Activated CD8-positive, alpha-beta memory T cell treated with anti-CD3 and anti-CD28 coated beads, Interleukin-2, amount 10 ng/mL, durations not matched to agents 7 days and 5 days (primary cell): ENCODE measurements at places on chromosomes 6 and 20. TPM values are rescaled to one million over a fixed set of nuclear protein-coding genes. Genes with fewer than 3 reads are reported as not detected.

Gene BMP2
- total RNA-seq: not detected

Gene SLC17A2
- not detected for total RNA-seq

Gene PIGU
- total RNA-seq: 20.5 TPM

Gene LPA
- total RNA-seq: not detected

Gene TAAR9
- not detected for total RNA-seq

Gene CYP39A1
- not detected for total RNA-seq

Gene FOXF2
- not detected for total RNA-seq

Gene PACRG
- total RNA-seq: not detected

Gene C20orf96
- 7.5 TPM for total RNA-seq

Gene HCRTR2
- not detected for total RNA-seq

Gene TRAM2
- total RNA-seq: 2.8 TPM

Gene ASCC3
- total RNA-seq: 64.8 TPM
